ENCODE measurements at places on chromosomes 12 and 14.

DNA sequence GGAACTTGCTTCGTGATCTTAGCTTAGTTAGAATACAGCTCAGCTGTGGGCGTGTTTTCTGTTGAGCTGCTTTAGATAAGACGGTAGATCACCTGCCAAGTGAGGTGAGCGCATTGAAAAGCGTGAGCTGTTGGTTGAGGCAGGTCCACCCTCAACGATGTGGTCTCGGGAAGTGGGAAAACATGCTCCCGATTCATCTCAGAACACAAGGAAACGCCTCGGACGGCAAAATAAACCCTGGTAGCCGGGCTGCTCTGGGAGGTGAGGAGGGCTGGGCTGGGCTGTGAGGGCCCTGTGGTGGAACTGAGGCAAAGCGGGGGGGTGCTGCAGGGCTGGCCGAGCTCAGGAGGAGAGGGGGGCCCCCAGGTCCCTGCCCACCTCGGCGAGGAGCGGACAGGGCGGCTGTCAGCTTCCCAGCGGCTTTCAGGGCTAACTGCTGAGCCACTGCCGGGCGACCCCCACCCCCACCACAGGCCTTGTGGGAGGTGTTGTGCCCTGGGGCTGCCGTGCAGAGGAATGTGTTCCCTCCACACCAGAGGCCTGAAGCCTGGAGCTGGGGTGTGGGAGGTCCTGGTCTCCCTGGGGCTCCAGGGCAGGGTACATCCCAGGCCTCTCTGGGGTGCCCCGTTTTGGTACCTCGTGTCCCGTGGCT lies 30.7 kb downstream of the NOC4L start:
- no peak for DNase-seq

GRCh38 chr14:51901475-51902024 lies 41.1 kb downstream of the GNG2 start:
- no peak for DNase-seq

DNA sequence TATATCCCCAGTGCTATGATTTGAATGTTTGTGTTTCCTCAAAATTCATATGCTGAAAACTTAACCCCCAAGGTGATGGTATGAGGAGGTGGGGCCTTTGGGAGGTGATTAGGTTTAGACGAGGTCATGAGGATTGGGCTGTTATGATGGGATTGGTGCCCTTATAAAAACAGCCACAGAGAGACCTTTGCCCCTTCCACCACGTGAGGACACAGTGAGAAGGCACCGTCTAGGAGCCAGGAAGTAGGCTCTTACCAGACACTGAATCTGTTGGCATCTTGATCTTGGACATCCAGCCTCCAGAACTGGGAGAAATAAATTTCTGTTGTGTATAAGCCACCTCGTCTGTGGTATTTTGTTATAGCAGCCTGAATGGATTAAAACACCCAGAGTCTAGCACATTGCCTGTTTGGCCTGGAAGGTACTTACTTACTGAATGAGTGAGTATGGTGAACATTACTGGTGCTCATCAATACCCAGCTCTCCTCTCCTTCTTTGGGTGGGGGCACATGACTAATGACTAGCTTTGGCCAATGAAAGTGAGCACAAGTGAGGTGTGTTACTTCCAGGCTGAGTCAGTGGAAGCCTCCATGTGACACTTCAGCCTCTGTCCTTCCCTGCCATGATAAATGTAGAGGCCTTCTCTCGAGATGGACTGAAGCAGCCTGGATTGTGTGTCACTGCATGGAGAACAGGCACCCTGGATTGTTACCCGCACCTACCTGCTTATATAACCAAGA lies 72.4 kb upstream of the CHST11 start:
- no peak for DNase-seq

DNA sequence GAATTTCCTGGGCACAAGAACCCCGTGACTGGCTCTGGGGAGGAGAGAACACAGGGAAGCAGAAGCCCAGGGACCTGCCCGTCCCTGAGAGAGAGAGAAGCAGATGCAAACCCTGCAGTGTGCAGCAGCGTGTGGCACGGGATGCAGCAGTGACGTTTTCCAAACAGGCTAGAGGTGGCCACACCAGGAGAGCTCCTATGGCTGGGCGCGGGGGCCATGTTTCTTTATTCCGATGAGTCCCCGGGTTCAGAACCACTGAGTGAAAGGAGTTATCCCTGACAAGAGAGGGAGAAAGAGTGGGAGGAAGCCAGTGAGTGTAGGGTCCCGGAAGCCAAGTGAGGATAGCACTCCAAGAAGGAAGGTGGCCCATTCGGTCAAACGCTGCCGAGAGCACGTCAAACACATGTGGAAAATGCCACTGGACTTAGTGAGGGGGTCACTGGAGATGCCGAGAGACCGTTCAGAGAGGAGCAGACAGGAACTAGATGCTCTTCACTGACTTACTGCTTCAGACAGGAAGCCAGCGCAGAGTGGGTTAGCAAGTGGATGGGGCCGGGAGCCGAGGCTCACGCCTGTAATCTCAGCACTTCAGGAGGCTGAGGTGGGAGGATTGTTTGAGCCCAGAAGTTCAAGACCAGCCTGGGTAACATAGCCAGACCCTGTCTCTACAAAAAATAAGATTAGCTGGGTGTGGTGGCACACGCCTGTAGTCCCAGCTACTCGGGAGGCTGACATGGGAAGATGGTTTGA lies 123.0 kb downstream of the BCL11B start:
- DNase-seq = no peak

- peak; percentile 26 for DNase-seq
Observed at GRCh38 chr12:8697476-8698131, at the start of gene RIMKLB. TSS of gene RIMKLB (plus strand) at chr12:8697991. CDS start at chr12:8713867, 15,876 bp downstream.

GRCh38 chr12:172732-173161 lies 41.2 kb downstream of the SLC6A12 start:
- no peak for DNase-seq

DNA sequence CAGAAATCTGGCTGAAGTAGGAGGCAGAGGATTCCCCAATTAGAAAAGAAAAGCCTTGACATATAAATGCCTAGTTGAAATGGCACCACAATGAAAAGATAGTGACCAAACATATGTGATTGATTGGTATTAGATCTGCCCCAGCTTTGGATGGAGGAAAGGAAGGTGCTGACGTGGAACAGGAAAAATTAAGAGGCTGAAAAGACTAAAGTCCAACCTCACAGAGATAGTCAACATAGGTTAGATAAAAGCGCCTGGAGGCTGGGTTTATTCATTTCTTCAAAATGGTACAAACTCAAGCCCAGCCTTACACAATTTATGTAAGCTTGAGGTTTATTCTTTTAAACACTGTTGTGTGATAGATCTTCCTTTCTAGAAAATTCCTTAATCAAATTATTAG lies 129.6 kb downstream of the RPS29 start:
- no peak for DNase-seq

DNA sequence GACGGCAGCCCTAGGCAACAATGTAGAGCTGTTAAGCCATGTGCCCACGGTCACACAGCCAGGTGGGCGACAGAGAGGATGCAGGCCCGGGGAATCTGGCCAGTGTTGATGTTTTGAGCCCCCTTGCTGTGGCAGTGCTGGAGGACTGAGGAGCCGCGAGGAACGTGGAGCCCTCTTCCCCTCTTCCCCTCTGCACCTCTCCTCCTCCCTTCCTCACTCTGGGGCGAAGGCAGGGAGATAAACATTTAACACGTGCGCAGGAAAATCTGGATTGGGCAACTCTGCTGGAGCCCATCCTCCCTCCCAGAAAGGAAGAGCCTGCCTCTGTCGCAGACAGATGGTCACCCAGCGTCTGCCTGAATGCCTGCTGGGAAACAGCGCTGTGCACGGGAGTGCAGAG lies 376.8 kb downstream of the FUT8 start:
- DNase-seq = no peak

- DNase-seq = no peak
Observed at GRCh38 chr12:7161811-7162210, 27.7 kb upstream of the PEX5 start.

DNA sequence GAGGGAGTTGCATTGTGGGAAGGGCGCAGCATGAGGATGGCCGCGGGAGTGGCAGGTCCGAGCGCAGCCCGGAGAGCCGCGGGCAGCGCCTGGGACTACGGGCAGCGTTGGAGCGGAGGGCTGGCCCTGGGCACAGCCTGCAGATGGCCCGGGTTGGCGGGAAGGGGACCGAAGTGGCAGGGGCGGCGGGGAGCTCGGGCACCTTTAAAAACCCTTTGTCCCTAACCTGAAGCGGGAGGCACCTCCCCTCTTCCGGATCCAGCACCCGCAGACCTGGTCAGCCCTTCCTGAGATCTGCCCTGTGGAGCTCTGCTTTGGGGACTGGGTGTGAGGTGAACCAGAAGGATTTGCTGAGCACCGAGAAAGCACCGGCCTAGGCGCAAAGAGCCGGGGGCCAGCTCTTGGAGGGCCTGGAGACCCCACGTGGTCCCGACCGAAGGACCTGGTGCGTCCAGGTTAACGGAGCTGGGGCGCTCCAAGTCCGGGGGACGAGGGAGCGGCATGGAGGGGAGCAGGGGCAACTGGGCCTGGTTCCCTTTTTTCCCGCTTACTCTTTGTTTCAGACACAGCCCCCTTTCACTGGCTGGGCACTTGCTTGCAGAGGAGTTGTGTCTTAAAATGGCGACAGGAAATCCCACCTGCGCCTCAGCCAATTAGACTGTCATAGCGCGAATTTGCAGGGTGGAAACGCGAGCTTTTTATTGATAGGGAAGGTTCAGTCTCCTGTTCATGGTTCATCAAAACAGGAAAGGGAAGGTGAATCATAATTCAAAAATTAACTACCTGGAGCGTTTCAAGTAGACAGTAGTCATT lies 792 bp upstream of the SLC38A1 start:
- peak; percentile 15 for DNase-seq

DNA sequence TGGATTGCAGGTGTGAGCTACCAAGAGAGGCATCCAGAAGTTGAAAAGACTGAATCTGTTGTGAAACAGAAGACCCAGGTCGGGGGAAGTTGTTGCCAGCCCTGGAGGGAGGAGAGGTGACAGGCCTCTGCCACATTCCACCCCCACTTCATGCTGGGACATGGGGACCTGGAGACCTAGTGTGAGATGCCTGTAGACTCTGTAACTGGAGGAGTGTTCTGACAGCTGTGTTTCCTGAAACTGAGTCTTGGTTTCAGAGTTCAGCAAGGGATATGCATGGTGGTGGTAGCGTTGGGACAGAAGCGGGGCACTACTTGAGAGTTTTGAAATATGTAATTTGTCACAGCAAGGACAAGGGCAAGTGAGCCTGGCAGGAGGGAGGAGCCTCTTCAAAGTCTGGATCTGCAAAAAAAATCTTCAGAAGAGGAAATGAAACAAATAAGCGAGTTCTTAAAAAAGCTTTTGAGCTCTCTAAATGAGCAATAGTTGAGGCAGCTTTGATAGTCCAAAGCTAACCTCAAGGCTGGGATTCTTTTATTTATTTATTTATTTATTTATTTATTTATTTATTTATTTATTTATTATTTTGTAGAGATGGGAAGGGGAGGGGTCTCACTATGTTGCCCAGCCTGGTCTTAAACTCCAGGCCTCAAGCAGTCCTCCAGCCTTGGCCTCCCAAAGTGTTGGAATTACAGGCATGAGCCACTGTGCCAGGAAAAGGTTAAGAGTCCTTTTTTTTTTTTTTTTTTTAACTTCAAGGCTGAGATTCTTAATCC lies 58.9 kb upstream of the EEA1 start:
- no peak for DNase-seq

- no peak for DNase-seq
Observed at GRCh38 chr14:61502459-61503093, 181.2 kb downstream of the PRKCH start.

DNA sequence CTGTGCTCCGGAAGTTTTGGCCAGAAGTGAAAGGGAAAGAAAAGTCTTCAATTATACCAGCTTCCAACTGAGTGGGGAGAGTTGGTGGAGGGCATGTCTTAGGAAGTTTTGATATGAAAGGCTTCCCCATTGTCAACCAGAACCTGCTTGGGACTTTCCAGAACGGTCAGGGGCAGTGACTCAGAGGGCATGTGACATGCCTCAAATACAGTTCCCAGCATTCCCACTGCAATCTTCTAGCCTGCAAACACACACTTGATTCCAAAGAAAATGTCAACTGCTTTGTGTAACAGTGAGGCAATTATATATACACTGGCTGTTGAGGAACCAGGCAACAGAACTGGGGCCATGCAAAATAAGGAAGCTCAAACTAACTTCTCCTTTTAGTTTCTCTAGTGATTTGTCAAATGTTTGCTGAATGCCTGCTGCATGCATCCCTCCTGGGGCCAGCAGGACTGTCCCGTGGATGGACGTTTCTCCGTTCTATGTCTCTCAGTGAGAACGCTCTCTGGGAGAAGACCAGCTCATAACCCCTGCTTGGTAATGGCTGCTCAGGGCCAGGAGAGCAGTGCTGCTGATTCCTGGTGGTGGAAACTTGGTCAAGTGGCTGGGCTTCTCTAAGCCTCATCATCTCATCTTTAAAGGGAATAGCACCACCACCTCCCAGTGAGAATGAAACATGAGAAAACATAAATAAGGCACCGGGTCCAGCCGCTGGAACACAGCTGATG lies 18.3 kb downstream of the SLC25A47 start:
- DNase-seq = no peak
